HTR-8/SVneo (cell line): ENCODE measurements at places on chromosomes 2 and 18.

- DNase-seq, result no peak
Measured at GRCh38 chr18:62792016-62792415, 76.7 kb downstream of the PHLPP1 start.

- DNase-seq, result no peak
Measured at GRCh38 chr2:144445196-144445595, 74.7 kb downstream of the ZEB2 start.

DNA sequence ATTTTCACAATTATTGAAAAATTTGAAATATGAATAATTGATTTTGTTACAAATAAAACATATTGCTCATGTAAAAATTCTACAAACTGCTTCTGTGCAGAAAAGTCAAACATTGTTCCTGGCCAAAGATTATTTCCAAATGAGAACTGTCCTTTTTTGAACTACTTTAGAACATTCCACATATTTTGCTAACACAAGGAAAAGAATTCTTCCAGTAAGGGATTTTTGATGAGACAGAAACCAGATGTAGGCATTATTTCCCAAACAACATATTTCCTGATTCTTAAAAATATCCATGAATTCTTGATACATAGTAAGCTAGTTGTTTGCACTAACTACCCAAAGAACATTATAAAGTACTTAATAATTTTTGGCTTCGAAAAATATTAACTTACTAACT lies 715.2 kb downstream of the CCDC85A start:
- no peak for DNase-seq

- DNase-seq, result no peak
Measured at GRCh38 chr2:91748902-91749301, 3057.4 kb downstream of the RPIA start.

GRCh38 chr2:8522687-8523086 lies 159.2 kb upstream of the ID2 start:
- DNase-seq, result no peak

- no peak for DNase-seq
Measured at GRCh38 chr2:139492131-139492680, 712.0 kb upstream of the NXPH2 start.

GRCh38 chr2:71988170-71988569 lies 159.5 kb downstream of the CYP26B1 start:
- no peak for DNase-seq

GRCh38 chr2:159153463-159153862 lies 133.0 kb downstream of the WDSUB1 start:
- no peak for DNase-seq

- DNase-seq, result no peak
Measured at GRCh38 chr2:41600460-41600859, 447.4 kb upstream of the PKDCC start.

DNA sequence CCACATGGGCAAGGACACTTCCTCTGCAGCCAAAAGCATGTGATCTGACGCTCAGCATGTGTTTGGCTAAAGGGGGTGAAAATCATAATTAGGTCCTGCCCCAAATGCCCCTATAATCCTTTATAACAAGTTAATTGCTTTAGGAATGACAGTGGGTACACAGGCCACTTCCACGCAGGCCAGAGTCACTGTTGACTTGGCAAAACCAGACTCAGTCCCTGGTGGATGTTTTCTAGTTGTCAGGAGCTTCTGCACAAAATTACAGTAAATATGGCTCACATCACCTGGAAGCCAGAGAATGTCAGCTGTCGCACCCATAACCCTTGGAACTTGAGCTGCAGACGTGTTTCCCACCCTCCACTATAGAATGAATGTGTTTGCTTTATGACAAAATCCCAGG lies 13.3 kb upstream of the PXDN start:
- no peak for DNase-seq

- no peak for DNase-seq
Measured at GRCh38 chr2:195543063-195543462, 114.0 kb upstream of the SLC39A10 start.

DNA sequence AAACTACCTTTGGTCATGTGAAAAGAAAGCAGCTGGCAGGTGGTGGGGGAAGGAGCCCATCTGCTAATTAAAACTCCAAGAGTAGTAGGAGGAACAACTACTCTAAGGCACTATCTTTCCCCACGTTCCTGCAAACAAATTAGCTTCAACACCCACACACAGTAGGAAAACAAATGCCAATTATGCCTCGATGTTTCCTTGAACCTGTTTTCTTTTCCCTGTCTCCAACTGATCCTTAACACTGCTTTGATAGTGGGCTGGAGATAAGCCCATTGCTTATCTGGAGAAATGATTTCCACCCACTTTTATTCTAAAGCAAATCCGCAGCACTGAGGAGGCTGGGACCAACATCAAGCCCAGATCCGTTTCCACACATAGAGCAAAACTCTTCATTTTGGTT lies 36.0 kb downstream of the DDX18 start:
- DNase-seq, result no peak

DNA sequence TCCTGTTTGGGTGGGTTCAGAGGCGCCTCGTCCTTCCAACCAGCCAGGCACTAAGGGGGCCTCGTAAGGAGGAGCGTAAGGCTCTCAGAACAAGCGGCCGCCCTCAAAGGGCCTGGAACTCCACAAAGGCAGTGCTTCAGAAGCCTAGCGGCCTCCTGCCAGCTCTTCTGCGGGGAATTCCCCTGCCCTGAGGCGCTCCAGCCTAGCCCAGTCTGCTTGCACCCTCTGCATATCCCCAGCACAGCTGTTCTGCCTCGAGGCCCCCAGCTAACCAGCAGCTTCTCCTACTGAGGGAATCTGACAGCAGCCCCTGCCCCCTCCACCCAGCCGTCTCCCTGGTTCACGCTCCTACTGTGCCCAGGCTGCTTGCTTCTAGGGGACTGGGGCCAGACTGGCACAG lies 265.9 kb downstream of the TFCP2L1 start:
- no peak for DNase-seq

DNA sequence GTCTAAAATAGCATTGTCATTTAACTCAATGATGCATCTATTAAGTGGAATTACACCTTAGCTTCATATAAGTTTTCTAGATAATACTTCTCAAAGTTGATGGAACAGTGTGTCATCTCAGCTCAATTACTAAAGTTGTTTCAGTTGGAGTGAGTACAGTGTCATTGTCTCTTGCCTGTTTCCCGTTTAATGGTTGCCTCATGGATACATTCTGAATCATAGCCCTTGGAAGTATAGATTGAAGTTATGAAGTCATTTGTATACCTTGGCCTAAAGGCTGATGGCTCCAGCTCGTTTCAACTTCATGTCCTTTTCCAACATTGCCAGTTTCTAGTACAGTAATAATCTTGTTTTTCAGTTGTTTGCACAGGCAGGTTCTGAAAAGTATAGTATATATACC lies 130.5 kb upstream of the NOSTRIN start:
- no peak for DNase-seq

- DNase-seq, result no peak
Measured at GRCh38 chr18:79866889-79867574, 69.3 kb downstream of the KCNG2 start.

GRCh38 chr2:212686285-212686895 lies 147.8 kb upstream of the ERBB4 start:
- peak; percentile 41 for DNase-seq

GRCh38 chr2:203670939-203671338 lies 35.5 kb upstream of the CD28 start:
- DNase-seq, result no peak

- DNase-seq, result no peak
Measured at GRCh38 chr2:222468346-222468745, 44.0 kb downstream of the SGPP2 start.
